ENCODE measurements at places on chromosomes 6 and 20.

GRCh38 chr6:13419422-13420195 lies 67.8 kb downstream of the GFOD1 start:
- DNase-seq = no peak

- DNase-seq = no peak
Observed at GRCh38 chr6:41894366-41895299, 542 bp downstream of the USP49 start.

GRCh38 chr20:30892541-30893345 lies 364.7 kb upstream of the DEFB115 start:
- no peak for DNase-seq

- DNase-seq = no peak
Observed at GRCh38 chr6:159890201-159890600, 587 bp upstream of the MAS1 start.

GRCh38 chr20:14877301-14878028 lies 540.1 kb upstream of the FLRT3 start:
- no peak for DNase-seq

DNA sequence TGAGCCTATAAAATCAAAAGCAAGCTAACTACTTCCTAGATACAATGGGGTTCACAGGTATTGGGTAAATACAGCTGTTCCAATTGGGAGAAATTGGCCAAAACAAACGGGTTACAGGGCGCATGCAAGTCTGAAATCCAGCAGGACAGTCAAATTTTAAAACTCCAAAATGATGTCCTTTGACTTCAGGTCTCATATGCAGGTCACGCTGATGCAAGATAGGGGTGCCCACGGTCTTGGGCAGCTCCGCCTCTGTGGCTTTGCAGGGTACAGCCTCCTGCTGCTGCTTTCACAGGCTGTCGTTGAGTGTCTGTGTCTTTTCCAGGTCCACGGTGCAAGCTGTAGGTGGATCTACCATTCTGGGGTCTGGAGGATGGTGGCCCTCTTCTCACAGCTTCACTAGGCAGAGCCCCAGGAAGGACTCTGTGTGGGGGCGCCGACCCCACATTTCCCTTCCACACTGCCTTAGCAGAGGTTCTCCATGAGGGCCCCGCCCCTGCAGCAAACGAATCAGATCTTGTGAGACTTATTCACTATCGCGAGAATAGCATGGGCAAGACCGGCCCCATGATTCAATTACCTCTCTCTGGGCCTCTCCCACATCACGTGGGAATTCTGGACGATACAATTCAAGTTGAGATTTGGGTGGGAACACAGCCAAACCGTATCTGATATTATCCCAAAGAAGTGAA lies 11.9 kb upstream of the SMIM29 start:
- DNase-seq = no peak

DNA sequence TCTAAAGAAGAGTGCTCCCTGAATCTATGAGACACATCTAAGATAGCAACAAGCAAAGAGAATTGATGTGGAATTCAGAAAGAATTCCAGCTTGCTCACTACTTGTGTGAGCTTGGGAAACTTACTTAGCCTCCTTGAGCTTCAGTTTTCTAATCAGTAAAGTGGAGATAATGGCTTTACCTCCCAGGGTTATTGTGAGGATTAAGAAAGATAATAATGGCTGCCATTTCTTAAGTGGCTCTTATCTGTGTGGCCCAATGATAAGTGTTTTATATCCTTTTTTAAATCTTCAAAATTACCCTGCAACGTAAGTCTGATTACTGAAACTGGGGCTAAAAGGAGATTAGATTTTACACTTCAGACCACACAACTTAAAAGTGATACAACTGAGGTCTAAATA lies 418.5 kb downstream of the LMBRD1 start:
- DNase-seq = no peak

DNA sequence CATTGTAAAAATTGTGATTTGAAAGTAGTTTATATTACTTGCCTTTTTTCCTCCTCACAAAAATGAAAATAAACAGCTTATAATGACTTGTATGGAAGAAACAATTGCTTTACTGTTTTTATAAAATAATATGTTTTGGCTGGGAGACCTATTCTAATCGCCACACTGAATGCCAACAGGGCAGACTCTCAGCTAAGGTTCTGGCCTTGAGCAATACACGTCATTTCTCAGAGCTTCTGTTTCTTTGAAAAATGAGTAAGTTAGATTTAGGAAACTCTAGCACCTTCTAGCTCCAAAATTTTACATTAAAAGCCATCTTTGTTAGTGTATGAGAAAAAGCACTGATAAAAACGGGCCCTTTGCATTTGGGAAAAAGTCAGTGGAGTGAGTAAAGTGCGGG lies 166.6 kb downstream of the ARID1B start:
- no peak for DNase-seq

DNA sequence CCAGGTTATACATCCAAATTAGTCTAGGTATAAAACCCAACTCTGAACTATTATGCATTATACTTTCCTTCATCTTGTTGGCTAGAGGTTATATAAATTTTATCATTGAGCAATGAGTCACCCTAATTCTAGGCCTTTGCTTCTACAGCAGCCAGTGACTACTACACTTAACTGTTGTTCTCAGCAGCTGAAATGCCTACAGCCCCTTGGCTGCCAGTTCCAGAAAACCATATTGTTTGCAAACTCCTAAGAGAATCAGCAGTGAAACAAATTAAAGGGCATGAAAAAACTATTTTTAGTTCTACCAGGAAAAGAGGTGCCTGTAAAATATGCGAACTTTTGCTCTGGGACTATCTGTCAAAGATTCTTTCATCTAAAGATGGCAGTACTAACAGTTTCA lies 292.8 kb downstream of the FRK start:
- DNase-seq = no peak
